ENCODE measurements at places on chromosomes 3 and 15.

GRCh38 chr15:39644136-39644535 lies 63.3 kb downstream of the THBS1 start:
- no peak for DNase-seq

DNA sequence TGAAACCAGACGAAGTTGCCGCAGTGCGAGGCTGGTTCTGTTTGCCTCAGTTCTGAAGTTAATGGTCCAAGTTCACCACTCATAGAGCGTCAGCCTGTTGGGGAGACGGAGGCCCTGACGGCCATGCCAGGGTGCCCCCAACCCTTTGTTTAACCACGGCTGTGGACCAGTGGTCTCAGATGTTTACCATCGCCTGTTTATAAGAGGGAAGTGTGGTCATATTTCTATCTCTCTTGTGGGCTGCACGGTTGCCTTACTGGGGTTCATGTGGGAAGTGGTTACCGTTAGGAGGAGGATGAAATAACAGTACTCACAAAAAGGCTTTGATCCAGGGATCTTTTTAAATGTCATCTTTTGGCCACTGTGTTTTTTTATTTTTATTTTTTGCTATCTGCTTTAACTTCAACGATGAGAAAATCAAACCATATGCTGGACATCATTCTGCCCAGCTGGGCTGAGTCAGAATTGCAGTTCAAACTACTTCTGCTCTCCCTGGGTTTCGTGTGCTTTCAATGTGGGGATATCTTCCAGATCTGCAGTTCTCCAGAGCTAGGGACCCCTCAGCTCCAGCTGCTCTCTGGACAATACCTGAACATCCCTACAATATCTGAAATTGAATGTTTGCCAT lies 17.8 kb downstream of the SMAD3 start:
- no peak for DNase-seq

GRCh38 chr3:53811143-53811927 lies 34.9 kb downstream of the CHDH start:
- DNase-seq, result no peak

DNA sequence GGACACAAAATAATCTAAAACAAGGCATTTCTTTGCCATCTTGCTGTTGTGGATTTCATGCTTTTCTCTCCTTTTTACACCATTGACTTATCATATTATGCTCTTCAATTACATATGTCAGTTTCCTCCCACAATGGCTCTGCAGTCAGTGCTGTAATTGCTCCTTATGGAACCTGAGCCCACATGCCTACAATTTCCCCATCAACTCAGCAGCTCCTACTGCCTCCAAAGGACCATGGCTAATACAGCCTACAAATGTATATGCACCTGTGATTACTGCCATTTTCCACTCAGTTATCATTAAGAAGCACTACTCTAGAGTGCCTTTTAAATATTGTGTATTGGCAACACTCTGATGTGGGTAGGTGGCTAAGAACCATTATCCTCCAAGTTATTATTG lies 30.8 kb downstream of the RTP4 start:
- no peak for DNase-seq

GRCh38 chr15:52291204-52291603 lies 4.4 kb downstream of the MYO5C start:
- no peak for DNase-seq

DNA sequence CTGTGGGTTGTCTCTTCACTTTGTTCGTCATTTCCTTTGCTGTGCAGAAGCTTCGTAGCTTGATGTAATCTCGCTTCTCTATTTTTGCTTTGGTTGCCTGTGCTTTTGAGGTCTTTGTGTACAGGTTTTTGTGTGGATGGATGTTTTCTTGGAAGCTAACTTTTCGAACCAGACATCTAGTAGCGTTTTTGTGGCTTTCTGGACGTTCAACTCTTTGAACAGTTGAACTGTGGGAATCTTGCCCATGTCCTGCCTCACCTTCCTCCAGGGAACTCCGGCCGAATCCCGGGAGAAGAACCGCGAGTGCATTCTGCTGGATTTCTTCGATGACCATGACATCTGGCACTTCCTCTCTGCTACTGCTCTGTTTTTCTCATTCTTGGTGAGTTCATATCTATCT lies 70.6 kb downstream of the USF3 start:
- no peak for DNase-seq

- no peak for DNase-seq
These were observed 37.7 kb upstream of the PARP14 start for GRCh38 chr3:122642935-122643334.

DNA sequence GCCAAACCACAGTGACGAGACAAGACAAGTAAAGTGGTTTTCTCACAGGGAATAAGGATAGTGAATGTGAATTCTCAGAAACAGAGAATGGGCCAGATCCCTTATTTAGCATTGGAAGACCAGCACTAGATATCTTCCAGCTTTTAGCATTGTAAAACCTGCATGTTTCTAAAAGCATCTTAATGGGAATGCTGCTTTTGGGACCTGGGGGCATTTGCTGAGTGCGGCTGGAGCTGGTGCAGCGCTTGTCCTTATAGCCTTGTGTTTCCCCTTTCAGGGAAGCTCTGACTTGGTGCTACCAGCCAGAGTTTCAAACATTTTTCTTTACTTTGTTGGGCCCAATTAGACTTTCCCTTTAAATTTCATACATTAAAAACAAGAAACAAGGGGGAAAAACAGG lies 52.9 kb downstream of the CLSTN2 start:
- no peak for DNase-seq

DNA sequence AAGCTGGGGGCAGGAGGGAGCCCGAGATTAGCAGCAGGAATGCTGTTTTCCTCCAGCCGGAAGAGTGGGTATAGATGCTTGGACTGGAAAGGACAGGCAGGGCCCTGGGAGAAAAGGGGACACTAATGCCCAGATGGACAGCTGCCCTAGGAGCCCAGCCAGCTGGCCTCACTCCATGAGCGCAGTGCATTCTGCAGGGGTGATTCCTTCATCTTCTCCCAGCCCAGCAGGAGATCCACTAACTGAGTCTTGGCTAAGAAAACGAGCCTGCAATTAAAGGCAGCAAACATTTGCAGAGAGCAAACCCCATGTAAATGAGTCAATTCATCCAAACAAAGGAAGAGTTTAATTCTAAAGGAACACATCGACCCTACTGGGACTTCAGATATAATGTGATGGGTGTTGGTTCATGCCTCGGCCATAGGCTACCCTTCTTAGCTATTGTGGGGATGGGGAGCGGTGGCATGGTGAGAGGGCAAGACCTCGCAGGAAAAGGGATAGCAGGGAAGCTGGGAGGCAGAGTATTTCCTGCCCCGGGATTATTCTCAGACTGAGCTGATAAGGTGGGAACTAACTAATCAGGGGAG lies 13.3 kb upstream of the MINAR1 start:
- DNase-seq, result no peak

- peak; percentile 79 for DNase-seq
These were observed 588 bp upstream of the VIPR1 start for GRCh38 chr3:42501681-42502428.

- DNase-seq, result no peak
These were observed 25.8 kb downstream of the ARHGEF3 start for GRCh38 chr3:56775838-56776555.

DNA sequence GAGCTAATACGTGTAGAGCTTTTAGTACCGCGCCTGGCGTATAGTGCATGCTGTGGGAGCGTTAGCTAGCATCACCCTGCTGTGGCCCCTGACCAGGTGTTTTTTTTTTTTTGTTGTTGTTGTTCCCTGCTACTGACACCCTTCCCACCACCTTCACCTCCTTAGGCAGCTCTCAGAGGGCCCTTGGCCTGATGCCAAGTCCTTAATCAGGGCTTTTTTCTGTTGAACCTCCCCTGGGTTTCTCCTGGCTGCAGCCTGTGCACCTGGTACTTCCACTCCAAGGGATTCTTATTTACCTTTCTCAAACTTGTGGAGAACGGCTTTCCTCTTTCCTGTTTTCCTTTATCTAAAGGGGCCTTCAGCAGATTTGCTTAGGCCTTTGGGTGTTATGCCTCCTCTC lies 53.3 kb downstream of the SLC7A14 start:
- no peak for DNase-seq

GRCh38 chr3:11060500-11061251 lies 68.1 kb downstream of the SLC6A1 start:
- peak; percentile 78 for DNase-seq

DNA sequence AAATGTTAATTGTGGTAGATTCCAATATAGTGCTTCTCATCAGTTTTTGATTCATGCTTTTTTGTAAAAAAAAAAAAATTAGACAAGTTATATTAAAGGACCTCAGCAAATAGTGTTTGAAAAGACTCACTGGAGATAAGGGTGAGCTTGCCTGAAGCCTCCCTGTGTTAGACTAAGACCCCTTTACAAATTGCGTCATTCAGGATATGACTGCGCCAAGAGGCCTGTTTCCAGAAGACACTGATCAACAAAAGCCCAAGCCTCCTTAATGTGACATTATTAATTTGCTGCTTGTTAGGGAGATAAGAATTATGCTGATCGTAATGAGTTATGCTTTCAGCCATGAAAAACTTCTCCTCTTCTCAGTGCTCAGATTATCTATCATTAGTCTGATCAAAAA lies 13.0 kb upstream of the DNAJC13 start:
- DNase-seq, result no peak

- DNase-seq, result no peak
These were observed 100.2 kb upstream of the PRR23E start for GRCh38 chr3:127092776-127093175.

- DNase-seq, result no peak
These were observed 19.9 kb downstream of the SMAD3 start for GRCh38 chr15:67085237-67085817.

GRCh38 chr3:100117093-100117492 lies 2.8 kb upstream of the FILIP1L start:
- DNase-seq, result no peak

DNA sequence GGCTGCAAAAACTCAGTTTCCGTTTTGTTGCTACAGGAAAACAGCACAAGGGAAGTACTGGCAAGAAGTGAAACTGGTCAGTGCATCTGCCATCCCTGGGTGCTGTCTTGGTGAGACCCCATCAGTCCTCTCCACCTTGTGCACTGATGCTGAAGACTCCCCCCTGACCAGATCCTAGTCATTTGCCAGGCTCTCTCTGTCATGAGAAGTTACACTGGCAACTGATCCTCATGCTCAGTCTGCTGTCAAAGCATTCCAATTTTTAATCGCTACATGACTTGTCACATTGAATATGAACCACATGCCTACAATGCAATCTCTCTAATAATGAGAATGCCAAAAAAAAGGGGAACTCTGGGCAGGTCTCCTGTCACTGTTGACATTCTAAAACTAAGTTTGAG lies 296.5 kb downstream of the ZIC1 start:
- no peak for DNase-seq

DNA sequence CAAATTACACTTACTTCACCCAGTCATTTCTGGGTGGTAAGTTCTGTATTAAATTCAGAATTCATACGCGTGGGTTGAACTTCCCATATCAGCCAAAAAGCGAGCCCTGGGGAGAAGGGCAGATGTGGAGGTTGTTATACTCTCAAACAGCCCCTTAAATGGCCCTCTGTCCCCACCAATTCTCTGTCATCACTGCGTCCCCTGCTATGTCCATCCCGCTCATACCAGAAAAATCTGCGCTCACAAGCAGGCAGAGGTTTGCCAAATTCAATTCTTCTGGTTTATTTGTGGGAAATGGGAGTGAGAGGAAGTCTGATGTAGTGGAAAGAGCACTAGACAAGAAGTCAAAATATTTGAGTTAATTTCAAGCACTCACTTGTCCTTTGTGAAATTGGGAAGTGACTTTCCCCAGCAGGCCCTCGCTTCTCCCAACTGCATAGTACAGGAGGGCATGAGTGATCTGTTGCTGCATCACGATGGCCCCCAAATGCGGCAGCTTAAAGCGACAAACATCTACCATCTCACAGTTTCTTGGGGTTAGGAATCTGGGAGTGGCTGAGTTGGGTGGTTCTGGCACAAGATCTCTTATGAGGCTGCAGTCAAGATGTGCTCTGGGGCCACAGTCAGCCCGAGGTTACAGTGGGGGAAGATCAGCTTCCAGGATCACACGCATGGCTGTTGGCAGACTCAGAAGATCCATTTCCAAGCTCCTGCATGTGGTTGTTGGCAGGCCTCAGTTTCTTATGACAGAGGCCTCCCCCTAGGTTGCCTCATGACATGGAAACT lies 67.7 kb downstream of the CPN2 start:
- DNase-seq, result no peak

GRCh38 chr15:74799255-74799855 lies 13.3 kb upstream of the LMAN1L start:
- DNase-seq, result no peak

GRCh38 chr3:150396956-150397550 lies 11.0 kb upstream of the TSC22D2 start:
- no peak for DNase-seq

- DNase-seq, result no peak
These were observed 35.0 kb downstream of the RAB11A start for GRCh38 chr15:65904301-65904700.

DNA sequence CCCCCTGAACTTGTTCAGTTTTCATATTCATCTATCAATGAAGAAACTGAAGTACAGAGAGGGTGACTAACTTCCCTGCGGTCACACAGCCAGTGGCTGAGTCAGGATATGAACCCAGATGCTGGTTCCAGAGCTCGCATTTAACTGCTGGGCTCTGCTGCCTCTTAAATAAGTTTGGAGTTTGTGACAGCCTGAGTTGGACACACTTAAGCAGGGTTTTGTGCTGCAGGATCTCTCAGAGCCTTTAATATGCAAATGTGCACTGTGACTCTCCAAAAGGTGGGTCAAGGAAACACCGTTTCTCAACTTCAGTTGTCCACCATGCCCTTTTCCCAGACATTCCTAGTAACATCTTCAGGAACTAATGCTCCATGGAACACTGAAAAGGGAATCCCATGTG lies 45.8 kb downstream of the EBLN2 start:
- DNase-seq, result no peak

- no peak for DNase-seq
These were observed 246.8 kb downstream of the UACA start for GRCh38 chr15:70516408-70517193.

- peak; percentile 36 for DNase-seq
These were observed 650 bp downstream of the PYGO1 start for GRCh38 chr15:55587321-55588069.

DNA sequence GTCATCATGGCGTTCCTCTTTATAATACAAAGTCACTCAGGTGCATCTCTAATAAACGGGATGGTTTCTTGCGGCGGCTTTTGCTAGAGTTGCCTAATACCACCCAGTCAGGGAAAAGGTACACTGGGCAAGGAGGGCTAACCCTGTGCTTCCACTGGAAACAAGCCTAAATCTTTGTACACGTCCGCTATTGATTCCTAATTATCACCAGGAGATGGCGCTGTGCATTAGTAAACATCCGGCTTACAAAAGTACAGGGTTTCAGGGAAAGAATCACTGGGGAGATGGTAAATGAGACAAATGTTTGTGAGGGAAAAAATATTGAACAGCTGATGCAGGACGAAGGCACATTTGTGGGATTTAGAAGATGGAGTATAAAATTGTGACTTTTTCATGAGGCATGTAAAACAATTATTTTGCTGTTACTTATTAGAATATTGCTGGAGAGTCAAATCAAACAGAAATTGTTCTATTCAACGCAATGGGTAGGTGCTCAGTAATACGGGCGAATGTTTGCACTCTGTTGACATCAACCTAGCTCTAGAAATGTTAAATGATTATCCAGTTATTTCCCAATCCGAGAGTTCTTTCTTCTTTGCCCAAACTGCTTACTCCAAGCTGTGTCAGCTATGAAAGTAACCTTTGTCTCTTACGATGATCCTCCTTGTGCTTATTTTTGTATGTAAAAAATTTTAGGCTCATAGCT lies 50.6 kb downstream of the GMNC start:
- DNase-seq, result peak; percentile 72
